ENCODE measurements at places on chromosomes 2 and 18.

- DNase-seq: no peak
Measured at GRCh38 chr2:220787251-220787650, 784.9 kb downstream of the EPHA4 start.

DNA sequence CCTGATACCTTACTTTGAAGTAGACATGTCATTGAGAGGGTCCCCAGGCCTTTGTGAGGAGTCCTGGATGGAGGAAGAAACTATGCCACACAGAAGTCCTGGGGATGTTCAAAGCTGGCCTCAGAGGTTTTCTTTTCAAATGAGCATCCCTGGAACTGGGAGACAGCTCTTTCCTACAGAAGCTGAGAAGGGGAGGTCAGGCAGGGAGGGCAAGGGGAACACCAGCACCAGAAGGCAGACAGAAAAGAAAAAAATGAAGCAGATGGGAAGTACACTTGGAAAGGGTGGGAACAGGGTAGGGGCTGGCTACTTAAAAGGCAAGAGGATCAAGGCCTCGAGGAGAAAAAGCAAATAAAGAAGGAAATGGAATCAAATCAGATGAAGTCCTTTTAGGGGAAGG, 120.0 kb downstream of the FMNL2 start:
- DNase-seq: no peak

DNA sequence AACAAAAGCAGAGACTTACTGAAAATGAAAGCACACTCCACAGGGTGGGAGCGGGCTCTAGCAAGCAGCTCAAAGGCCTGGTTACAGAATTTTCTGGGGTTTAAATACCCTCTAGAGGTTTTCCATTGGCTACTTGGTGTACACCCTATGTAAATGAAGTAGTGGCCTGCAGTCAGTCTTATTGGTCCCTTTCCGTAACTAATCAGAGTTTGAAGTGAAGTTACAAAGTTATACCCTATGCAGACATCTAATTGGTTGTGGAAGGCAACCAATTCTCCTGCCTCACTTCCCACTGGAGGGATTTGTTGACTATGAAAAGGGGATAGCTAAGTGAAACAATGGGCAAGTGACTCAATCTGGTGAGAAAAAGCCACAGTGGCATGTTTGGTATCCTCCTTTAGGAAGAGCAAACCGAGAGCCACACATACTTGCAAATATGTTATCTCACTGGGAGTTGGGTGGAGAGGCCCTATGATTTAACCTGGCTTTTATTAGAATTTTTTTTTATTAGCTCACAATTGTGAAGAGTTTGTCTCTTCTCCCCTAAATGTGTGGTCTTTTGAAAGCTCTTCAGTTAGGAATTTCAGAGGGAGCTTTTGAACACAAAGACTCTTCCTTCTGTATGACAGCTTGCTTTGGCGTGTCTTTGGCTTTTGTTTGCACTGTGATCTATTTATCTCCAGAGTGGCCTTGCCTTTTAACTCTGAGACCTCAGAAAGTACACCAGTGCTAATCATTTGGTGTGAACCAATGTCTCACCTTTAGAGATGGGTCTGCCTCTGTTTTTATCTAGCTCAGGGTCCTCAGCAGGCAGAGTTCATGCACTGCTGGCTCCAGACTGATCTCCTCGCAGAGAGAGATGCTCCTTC, 69.6 kb downstream of the MAP4K4 start:
- DNase-seq: no peak

DNA sequence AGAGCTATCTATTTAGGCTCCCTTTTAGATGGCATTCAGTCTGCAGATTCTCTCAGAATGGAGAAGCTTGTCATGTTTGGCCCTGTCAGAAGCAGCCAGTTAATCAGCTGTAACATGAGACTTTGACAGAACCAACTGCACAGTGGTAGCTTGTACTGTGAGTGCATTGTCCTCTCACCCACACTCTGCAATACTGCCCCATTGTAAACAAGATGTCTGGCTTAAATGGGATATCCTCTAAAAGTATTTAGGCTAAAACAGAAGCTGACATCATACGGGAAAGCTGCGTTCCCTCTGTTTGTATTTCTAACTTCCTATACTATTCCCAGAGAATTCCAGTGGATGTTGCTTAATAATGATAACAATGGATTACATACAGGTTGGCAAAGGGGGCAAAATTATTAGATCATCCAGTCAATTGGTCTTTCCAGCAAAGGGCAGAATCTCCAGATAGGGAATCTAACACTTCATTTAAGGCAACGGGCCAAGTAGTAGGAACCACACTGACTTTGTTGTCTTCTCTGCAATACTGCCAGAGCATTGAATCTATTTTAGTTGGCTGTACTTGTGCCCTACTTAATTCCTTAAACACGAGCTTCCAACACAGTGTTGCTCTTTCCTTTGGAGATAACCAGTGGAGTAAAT, 15.4 kb upstream of the STAT4 start:
- DNase-seq: no peak

DNA sequence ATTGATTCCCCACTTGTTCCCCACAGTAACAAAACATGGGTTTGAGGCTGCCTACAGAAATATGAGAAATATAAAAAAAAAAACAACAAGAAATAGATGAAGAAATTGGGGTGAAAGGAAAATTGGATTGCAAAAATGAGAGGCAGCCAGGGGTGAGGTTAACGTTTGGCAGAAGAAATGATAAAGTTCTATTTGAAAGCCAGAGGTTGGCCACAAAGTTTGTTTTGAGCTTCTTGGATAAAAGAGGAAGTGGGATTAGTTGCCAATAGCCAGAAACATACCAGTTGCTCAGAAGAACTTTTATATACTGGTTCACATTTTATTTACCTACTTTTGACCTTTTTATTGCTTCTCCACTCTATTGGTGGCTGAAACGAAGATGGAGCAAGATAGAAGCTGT, 67.5 kb downstream of the FASTKD2 start:
- DNase-seq: peak; percentile 11

GRCh38 chr2:174125090-174125489, 123.2 kb downstream of the OLA1 start:
- DNase-seq: no peak

DNA sequence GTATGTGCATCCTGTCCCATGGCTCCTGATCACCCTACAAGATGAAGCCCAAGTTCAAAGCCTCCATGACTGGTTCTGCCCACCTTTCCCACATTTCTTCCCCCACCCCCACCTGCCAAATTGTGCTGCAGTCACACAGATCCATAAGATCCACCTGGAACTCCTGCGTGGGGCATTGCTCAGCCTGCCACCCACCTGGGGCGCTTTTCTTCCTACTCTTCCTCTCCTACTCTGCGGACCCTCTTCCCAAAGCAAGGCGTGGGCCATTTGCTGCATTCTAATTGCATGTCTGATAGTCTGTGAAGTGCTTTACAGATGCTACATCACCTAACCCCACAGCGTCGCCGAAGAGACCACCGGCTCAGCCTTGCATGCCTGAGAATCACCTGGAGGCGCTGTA, 402.4 kb upstream of the ID2 start:
- DNase-seq: no peak

GRCh38 chr18:43248610-43249249, 28.6 kb downstream of the SYT4 start:
- DNase-seq: no peak

DNA sequence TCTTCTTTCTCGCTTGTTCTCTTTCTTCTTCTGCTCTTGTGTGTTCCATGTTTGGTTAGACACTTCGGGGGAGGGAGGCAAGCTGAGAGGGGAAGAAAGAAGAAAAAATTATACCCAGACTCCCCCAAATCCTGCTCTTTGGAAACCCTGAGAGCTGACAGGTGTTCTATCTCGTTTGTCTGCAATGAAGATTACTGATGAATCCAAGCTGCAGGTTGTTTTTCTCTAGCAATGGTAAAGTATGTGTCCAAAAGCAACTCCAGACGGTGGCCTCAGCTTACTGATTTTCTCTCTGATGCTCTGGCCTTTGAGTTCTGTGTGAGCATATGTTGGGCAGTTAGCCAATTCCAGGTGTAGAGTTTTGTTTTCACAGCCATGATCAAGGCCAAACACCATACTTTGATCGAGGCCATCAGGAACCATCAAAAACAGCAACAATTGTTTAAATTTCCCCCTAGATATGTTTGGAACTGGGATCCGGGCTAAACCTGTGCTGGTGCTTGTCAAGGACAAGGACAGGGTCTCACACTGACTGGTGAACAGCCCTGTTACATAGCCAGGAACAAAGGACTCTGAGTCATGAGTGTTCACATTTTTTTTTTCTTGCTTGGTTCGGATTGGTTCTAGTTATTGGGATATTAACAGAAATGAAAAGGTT, 142.0 kb downstream of the PRKCE start:
- no peak for DNase-seq

DNA sequence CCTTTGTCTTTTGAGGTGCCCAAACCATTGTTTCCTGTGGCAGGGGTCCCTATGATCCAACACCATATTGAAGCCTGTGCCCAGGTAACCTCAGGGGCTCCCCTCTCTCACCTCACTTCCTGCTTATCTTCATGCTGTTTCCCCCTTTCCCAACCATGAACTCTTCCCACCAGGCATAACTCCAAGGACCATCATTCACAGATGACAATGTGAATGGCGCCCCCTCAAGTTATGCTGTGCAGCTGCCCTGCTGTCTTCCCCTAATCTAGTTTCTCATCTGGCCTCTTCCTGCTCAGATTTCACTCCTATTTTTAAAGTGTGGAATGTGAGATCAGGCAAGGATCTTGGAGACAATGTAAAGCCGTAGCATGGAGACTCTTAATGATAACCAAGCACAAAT, 1.4 kb downstream of the GMPPA start:
- no peak for DNase-seq

DNA sequence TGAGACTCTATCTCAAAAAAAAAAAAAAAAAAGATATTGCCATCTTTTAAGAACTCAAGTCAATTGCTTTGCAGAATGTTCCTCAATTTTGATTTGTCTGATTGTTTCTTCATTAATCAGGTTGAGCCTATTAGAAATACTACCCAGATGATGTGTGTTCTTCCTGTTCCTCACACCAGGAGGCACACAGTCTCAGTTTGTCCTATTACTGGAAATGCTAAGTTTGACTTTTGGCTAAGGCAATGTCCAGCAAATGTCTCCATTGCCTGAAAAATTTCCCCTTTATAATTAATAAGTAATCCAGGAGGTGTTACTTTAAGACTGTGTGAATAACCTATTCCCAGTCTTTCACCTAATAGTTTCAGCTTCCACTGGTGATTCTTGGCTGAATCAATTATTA, 28.4 kb downstream of the BOLA3 start:
- DNase-seq: no peak

DNA sequence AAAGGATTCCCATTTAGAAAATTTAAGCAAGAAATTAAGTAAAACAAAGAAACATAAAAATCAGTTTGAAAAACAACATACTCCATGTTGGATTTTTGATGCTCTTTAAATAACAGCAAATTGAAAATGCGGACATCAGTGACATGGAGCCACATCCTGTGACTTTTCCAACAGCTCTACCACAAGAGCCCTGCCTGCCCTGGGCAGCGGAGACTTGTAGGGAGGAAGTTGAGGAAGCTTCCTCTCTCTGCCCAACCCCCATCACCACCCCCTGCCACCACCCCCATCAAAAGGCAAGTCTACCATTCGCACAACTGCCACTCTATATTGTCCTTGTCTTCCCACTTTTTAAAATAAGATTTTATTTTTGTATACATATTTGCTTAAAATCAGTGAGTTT, 32.8 kb upstream of the DAPL1 start:
- DNase-seq: no peak

DNA sequence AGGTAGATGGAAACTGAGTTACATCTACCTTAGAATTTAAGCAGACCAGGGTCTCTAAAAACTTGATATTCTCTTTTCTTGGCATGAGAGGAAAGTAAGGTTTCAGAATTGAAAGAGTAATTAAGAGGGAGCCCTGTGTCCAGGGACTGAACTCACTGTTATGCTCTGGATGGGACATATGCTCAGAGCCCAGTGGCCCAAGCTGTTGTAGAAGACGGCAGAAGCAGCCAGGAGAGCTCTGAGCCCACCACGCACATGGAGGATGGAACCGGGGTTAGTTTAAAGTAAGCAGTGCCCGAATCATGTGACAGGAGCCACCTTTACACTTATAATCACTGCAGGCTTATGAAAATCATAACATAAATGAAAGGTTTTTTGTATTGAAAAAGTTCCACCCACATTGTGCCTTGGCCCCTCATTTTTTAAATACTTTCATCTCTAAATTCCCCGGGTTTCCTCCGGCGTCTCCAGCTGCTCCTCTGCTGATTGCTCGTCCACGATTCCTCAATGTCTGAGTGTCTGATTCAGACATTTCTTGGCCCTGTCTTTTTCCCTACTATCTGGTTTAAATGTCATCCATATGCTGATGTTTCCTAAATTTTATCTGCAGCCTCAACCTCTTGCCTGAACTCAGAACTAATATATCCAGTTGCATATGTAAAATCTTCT, 36.1 kb upstream of the SPTBN1 start:
- no peak for DNase-seq

DNA sequence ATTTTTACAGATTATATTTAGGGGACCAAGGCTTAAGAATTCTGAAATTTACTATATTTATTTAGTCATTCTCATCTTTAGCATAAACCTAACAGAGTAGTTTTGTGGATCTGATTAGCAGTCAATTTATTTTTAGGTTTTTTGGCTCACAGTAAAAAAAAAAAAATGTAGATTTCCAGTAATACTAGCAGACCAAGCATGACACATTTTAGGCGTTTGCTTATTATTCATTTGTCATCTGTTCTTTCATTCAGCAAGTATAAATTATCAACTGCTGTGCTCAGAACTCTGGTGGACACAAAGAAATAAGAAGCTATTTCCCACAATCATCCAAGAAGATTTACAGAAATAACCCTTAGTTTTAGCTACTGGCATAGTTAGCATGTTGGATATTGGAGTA, 20.6 kb downstream of the PDE1A start:
- DNase-seq: no peak

DNA sequence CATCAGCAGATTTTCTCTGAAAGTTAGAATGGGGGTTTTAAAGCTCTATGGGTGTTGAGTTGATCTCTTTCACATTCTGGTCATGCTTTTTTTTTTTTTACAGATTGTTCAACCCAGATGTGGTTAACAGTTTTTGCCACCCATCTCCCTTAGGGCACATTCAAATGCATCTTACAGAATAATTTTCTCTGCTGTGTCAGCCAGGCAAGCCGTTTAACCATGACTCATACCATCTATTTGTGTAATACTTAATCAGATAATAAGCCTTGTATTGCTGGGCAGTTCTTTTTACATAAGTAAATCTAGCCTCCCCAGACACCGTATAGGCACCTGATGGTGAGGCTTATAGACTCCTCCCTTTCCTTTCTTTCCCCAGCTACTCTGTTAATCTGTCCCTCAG, 62.0 kb downstream of the TGIF1 start:
- no peak for DNase-seq

DNA sequence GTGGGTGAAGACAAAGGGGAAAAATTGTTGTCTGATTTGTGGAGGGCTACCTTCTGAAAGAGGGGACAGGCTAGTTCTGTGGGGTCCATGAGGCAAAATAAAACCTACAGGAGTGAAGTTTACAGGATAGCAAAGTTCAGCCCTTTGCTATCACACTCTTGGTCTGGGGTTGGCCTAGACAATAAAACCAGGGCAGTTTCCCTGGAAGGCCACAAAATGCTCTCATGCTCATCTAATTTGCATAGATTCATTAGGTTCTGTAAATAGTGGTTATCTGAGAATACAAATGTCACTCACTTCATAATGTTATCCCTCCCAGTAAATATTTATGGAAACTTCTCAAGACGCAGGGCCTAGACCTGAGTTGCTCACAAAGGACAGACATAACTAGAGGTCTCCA, 63.6 kb downstream of the INSIG2 start:
- no peak for DNase-seq

Measured in SIG-M5 (cell line).